ENCODE measurements at places on chromosomes 6 and 20. TPM values are rescaled to one million over a fixed set of nuclear protein-coding genes. Genes with fewer than 3 reads are reported as not detected.

EMILIN3 gene
- total RNA-seq, result 2.6 TPM

CTCFL gene
- not detected for total RNA-seq

PHACTR3 gene
- 0.86 TPM for total RNA-seq

IL17F gene
- total RNA-seq, result not detected

DNA sequence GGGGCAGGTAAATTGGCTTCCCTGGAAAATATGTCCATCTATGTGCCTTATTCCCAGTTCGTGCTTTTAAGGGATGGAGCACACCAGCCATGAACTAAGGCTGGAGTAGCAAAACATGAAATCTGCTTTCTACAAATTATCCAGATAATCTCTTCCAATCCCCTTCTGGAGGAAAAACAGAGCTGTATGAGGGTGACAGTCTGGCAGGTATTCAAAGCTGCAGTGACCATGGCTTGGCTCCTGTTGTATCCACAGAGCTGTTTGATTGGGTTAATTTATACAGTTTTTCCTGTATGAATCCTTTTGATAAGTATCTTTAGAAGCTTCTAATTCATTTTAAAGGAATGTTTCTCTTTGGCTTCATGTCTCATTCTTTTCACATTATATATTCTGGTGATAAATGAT, 144.4 kb downstream of the AIG1 start:
- no peak overlapping the region for H3K27ac ChIP-seq
- H3K27me3 ChIP-seq, result no peaks in the 10 kb centered on the region
- no peak overlapping the region for H3K4me3 ChIP-seq
- DNase-seq, result no peak
- no peaks in the 10 kb centered on the region for H3K36me3 ChIP-seq
- peaks cover 8% of the 10 kb centered on the region for H3K4me1 ChIP-seq

DNA sequence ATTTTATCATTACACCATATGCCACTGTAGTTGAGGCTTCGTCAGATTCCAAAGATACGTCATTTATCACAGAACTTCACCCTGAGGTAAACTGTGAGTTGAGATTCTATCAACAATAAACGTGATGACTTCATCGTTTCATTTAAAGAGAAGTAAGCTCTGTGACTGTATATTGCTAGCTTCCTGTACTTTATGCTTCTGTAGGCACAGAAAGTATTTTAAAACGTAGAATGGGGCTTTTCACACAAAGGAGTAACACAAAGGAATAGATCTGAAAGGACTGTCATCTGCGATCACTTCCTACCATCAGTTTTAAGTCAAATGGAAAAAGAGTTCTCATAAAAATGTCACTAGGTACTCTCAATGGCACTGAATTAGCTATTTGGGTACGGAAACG, 234.4 kb upstream of the MCHR2 start:
- no peaks in the 10 kb centered on the region for H3K4me1 ChIP-seq
- peak overlapping the region; percentile 27 for H3K4me3 ChIP-seq
- H3K27ac ChIP-seq, result peak overlapping the region; percentile 11
- no peaks in the 10 kb centered on the region for H3K36me3 ChIP-seq
- no peaks in the 10 kb centered on the region for H3K27me3 ChIP-seq

GRCh38 chr20:19815553-19815991, 57.5 kb downstream of the RIN2 start:
- no peaks in the 10 kb centered on the region for H3K27me3 ChIP-seq
- peaks cover 27% of the 10 kb centered on the region for H3K4me1 ChIP-seq
- no peaks in the 10 kb centered on the region for H3K36me3 ChIP-seq
- peak overlapping the region; percentile 59 for H3K27ac ChIP-seq
- no peak overlapping the region for H3K4me3 ChIP-seq

DNA sequence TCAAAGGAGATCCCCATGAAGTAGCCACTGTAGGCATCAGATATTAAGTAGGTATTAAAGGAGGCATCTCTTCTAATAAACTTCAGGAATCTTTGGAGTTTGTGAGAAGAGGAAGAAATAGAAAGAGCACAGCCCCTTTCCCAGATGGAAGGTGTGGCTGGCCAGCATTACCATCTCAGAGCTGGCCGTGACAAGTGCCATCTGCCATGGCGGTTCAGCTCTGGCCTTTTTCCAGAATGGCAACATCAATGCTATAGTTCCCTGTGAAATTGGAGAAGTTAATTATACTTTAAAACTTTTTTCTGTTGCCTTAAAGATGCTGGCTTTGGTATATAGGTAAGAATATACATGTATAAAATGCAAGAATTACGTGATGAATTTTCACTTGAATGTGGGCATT, 51.9 kb upstream of the MCUR1 start:
- H3K27me3 ChIP-seq, result no peaks in the 10 kb centered on the region
- no peaks in the 10 kb centered on the region for H3K36me3 ChIP-seq
- H3K27ac ChIP-seq, result no peak overlapping the region
- DNase-seq, result no peak
- no peak overlapping the region for H3K4me3 ChIP-seq

GRCh38 chr6:74181471-74181870, 485.5 kb downstream of the CD109 start:
- no peak for DNase-seq
- H3K36me3 ChIP-seq, result no peaks in the 10 kb centered on the region
- no peaks in the 10 kb centered on the region for H3K4me1 ChIP-seq
- no peak overlapping the region for H3K27ac ChIP-seq

GRCh38 chr20:47860049-47860830, 75.0 kb upstream of the SULF2 start:
- DNase-seq, result no peak
- H3K27me3 ChIP-seq, result no peaks in the 10 kb centered on the region
- no peaks in the 10 kb centered on the region for H3K4me1 ChIP-seq
- no peaks in the 10 kb centered on the region for H3K36me3 ChIP-seq
- H3K27ac ChIP-seq, result no peak overlapping the region

DNA sequence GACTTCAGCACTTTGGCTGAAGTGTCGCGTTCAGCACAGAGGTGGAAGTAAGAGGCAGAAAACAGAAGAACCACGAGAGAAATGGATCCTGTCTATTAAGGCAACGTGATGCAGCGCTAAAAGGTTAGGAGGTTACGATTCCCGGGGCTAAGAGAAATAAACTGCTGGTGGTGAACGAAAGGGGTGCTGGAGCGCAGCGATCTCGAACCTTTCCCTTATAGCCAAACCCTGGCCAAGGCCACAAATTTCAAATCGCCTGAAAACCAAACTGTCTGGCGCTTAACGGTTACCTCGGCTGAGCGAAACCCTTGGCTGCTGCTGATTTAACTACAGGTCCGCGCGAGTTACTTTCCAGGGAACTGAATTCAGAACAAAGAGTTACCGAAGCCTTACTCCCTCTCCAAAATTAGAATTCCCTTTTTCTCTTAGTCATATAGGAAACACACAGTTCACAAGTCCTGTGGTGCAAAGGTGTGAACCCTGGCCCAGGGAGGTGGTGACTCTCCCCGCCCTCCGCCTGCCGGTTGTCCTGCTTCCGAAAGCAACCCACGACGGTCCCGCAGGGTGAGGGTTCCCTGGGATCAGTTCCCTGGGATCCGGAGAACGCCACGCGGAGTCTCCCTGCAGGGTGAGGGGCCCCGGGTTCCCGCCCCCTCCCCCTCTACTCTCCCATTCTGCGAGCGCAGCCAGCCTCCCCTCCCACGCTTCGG, 1.3 kb upstream of the SLC35D3 start:
- peaks cover 28% of the 10 kb centered on the region for H3K4me1 ChIP-seq
- no peak overlapping the region for H3K27ac ChIP-seq
- peaks cover 52% of the 10 kb centered on the region for H3K27me3 ChIP-seq
- no peak for DNase-seq
